ENCODE measurements at places on chromosomes 2 and 18.

DNA sequence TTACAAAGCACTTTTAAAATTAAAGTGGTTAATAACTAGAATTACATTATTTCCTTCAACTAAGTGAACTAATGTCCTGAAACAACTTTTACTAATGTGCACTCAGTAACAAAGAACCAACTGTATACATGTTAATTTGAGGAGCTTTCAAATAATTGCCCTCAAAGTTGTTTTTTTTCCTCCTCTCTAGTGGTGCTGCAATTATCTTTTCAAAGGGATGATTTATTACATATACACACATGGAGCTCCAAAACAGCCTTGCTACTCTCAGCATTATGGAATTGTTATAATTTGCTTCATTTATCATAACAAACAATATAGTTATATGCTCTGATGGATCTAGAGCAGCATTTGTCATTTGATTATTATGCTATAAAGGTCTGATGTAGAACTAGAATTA is 246.3 kb upstream of the RASGRP3 start:
- DNase-seq: no peak

GRCh38 chr2:154686162-154686561 is 12.3 kb upstream of the KCNJ3 start:
- DNase-seq: no peak

GRCh38 chr2:37679072-37679695 is 7.7 kb upstream of the CDC42EP3 start:
- DNase-seq: no peak

DNA sequence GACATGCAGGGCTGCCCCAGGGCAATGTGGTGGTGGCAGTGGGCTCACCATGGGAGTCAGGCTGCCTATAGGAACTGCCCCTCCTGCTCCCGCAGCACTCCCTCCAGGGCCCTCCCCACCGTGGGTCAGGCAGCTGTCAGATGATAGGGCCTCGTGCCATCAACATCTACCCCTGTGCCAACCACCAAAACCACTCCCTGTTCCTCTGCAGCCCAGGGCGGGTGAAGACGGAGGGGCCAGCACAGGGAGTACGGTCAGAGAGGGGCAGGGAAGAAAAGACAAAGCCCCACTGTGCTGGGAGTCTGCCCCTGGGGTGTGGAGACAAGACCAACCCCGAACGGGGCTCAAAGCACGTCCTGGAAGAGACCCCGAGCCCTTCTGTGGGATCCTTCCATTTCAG is 97.4 kb downstream of the TNS1 start:
- no peak for DNase-seq

- DNase-seq: no peak
Observed at GRCh38 chr2:120985997-120986651, 250.5 kb downstream of the GLI2 start.

- no peak for DNase-seq
Observed at GRCh38 chr2:189008555-189009262, 34.5 kb downstream of the COL3A1 start.

DNA sequence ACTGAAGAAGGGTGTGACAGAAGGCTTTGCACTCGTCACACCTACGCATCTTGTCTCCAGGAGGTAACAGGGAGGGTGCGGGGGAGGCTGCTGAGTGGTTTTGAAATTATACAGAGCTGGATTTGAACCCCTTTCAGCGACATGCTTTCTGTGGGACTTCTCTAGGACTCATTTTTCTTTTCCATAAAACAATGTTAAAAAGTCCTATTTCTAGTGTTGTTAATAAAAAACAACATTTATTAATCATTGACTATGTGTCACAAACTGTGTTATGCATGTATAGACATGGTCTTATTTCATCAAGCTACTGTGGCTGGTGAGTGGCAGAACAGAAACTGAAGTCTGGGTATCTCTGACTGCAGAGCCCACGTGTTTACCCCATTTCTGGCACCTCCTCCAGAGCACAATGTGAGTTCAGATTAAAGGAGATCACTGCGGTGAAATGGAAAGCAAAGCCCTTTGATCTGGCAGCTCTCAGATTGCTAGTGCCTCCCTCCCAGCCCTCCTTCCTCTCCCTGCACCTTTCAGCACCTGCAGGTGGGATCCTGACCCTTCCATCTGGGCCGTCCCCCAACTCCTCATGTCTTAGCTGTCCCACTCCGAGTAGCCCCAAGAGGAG is 315.5 kb upstream of the MYT1L start:
- peak; percentile 28 for DNase-seq

DNA sequence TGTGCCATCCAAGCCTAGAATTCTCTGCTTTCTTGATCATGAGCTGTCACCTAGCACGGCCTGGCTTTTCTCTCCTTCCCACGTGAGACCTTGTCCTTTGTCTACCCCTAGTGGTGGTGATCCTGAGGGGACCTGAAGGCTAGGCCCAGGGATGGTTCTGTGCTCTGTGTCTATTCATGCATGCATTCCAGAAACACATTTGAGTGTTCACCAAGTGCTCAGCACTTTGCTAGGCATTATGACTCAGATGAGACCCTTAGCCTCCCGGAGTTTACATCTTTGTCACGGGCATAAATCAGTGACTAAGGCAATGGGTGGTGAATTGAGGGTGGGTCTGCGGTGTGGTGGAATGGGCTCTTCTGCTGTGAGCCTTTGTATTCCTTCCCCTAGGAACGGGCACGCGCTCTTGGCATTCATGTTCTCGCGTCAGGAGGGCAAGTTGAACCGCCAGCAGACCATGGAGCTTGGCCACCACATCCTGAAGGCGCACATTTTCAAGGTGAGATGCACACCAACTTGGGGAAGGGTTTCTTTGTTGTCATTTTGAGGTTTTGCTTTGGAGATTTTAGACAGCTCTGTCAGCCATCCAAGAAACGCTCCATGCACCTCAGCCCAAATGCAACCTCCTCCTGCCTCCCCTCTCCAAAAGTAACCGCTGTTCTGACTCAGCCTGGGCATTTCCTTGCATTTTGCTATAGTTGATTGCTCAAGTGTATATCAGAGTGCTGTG is 100.9 kb downstream of the WDSUB1 start:
- no peak for DNase-seq

- DNase-seq: no peak
Observed at GRCh38 chr2:215727507-215728503, 285.5 kb downstream of the MREG start.

DNA sequence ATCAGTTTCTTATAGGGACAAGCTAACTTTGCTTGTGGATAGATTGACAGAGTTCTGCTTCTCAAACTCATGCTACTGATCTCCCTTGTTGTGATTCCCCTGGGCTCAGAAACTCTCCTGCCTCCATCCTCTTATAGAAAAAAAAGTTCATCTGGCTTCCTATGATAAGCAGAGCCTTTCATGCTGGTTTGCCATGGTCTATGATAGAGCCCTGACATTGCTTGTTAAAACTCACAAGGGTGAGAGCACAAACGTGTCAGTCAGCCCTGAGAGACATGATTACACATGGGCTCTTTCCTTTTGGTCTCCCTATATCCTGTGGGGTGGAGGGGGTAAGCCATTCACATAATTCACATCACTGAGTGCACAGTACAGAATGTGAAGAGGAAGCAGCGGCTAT is 121.8 kb downstream of the TDRD15 start:
- DNase-seq: no peak

- DNase-seq: no peak
Observed at GRCh38 chr2:120243875-120244553, 8.6 kb upstream of the RALB start.

GRCh38 chr2:20593072-20594034 is 57.5 kb downstream of the HS1BP3 start:
- DNase-seq: no peak

- DNase-seq: no peak
Observed at GRCh38 chr2:37415128-37415820, 70.8 kb downstream of the QPCT start.

DNA sequence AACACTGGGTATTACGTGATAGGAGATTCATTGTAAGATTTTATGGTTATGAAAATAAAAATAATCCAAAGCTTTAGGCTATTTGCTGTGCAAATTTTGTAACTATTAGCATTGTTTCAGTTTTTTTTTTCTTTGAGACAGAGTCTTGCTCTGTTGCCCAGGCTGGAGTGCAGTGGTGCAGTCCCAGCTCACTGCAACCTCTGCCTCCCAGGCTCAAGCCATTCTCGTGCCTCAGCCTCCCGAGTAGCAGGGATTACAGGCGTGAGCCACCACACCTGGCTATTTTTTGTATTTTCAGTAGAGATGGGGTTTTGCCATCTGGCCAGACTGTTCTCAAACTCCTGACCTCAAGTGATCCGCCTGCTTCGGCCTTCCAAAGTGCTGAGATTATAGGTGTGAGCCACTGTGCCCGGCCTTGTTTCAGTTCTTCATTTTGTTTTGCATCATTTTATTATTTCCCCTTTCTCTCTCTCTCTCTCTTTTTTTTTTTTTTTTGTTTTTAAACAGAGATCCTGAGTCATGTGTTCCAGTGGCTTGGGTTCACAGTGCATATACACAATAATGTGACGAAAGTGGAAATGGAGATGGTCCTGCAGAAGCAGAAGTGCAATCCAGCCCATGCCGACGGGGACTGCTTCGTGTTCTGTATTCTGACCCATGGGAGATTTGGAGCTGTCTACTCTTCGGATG is 25.8 kb downstream of the CASP10 start:
- DNase-seq: no peak

DNA sequence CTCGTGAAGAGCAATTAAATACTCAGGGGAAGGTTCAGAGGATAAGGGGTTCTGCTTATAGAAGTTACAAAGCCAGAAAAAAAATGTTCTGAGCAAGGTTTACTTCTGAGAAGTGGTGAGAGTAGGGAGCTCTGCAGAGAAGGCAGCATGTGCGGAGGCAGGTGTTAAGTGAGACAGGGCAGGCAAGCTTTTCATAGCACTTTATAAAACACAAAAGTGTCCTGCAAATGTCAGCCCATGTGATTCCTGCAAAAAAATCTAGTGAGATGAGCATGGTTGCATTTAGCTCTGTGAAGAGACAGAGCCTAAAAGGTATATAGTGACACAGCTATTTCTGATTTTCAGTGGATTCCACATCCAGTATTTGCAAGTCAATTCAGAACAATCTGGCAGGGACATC is 223.8 kb upstream of the SYT4 start:
- DNase-seq: no peak

GRCh38 chr2:237591141-237591881 is 777 bp upstream of the RAB17 start:
- no peak for DNase-seq

- no peak for DNase-seq
Observed at GRCh38 chr2:142974288-142975024, 97.0 kb downstream of the KYNU start.

GRCh38 chr2:37080689-37081088 is 3.5 kb downstream of the HEATR5B start:
- DNase-seq: no peak

Measured in activated T-cell treated with anti-CD3 and anti-CD28 coated beads for 24 hours (primary cell).